Right ventricle myocardium superior (tissue), 1 donor: ENCODE measurements at places on chromosomes 7 and 10. TPM values are rescaled to one million over a fixed set of nuclear protein-coding genes. Genes with fewer than 3 reads are reported as not detected.
A peak's percentile ranks its signal among the peaks of the same experiment; 100 is the strongest.

DNA sequence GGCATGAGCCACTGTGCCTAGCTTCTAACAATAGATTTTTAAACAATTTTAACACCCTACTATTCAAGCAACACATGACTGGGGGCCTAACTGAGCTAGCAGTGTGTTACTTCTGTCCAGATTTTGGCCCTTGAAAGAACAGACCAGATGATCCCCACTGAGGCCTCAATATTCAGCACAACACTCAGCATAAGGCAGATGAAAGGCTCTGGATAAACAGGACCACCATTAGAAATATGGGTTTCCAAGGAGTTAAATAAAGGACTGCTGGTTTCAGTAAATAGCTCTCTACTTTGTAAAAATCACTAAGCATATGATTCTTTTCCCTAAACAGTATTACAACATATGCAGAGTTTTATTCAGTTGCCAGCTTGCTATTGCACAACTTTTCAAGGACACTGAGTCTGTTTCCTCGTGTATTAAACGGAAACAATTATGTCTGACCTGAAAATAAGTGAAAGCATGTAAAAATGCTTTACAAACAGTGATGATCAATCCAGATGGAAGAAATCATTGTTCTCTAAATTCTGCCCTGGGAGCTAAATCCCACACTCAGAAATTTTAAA, 23.8 kb upstream of the FZD1 start:
- no peak for DNase-seq

- no peak for DNase-seq
Observed at GRCh38 chr7:118863966-118864365, 639.5 kb downstream of the ANKRD7 start.

- DNase-seq: no peak
Observed at GRCh38 chr7:108128514-108128913, 1.6 kb downstream of the LAMB4 start.

- DNase-seq: no peak
Observed at GRCh38 chr7:41752615-41753014, 49.7 kb upstream of the INHBA start.

DNA sequence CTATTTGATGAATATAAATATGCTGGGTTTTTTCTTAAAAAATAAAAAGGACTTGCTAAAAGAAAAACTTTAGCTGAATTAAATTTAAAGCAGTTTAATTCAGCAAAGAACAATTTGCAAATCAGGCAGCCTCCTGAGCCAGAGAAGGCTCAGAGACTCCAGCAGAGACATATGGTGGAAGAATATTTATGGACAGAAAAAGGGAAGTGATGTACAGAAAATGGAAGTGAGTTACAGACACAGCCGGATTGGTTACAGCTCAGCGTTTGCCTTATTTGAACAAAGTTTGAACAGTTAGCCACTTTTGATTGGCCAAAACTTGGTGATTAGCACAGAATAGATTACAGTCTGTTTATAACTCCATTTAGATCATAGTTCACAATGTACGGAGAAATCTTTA, 110.3 kb downstream of the GAD2 start:
- no peak for DNase-seq

DNA sequence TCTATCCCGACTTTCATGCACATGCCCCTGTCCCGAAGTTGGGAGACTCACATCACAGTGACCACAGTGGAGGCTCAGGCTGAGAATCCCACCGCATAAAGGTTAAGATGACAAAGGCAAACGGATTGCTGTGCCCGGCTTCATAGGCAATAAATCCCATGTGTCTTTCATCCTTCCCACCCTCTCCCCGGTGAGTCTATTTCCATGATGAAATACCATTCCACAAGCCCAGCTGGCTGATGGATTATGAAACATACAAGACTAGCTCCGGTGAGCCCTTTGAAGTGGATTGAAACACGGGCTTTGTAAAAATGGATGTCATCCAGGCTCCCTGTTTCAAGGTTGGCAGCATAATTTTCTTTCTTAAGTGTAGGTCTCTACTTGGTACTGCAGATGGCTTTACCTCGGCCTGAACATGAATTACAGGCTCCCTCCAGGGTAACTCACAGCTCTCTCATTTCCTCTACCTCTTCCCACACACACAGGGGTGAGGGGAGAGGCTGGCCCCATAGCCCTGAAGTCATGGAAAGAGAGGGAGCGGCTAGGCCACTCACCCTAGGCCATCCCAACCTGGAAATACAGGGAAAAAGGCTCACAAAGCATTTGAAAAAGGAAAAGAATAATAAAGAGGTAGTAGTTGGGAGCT, 92.0 kb upstream of the CALN1 start:
- no peak for DNase-seq

DNA sequence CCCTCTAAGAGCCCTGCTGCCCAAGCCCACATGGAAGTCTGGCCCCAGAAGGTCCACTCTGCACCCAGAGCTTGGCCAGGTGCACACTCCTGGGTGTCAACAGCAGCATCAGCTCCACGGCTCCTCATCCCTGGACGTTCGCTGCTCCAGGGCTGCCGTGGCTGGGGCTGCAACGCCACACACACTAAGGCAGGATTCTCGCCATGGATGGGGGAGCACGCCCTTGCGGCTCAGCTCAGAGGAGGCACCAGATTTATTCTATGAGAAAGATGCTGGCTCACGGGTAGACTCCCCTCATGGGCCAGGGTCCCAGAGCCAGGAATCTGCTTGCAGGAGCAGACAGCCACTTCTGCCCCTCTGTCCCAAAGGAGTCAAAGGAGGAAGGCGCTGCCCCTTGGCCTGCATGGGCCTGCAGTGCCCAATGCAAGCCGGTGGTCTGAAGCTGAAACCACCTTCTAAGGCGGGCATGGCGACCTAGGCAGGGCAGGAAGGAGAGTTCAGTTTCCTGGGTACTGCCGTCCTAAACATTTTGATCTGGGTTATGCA, 42.1 kb downstream of the CFAP46 start:
- peak; percentile 32 for DNase-seq

DNA sequence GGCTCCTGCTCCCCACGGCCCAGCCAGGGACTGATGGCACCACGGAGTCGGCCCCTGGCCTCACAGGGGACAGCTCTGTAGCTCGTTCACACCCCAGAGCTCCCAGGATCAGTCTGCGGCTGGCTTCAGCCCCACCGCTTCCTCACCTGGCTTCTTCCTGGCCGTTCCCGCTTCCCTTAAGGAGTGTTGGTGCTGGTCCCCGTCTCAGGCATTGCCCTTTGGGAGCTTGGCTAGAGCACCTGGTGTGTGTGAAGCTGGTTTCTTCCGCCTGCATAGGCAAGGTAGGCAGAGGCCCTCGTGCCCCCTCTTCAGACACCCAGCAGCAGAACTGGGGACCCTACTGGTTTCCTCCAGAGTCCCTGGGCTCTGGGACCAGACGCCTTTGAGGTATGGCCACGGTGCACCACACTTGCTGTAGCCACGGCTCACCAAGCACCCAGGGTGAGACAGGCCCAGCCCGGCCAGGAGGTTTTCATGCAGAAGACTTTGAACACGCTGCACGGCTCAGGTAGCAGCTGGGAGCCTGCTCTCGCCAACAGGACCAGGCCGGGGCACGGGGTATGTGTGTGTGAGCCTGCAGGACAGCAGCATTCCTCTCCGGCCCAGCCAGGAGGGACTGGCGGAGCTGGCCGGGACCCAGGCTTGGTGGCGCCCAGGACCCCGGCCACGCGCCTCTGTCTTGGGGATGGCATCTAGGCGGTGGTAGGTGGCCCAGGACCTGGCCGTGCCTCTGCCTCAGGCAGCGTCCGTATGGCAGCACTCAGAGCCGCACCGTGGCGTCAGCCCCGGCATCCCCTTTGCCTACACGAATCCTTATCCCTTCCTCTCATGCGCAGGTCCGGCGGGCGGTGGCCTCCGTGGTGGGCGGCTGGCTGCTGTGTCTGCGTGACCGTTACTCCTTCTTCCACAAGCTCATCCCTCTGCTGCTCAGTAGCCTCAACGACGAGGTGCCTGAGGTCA, 13.2 kb upstream of the PRKAR1B start:
- peak; percentile 39 for DNase-seq

DNA sequence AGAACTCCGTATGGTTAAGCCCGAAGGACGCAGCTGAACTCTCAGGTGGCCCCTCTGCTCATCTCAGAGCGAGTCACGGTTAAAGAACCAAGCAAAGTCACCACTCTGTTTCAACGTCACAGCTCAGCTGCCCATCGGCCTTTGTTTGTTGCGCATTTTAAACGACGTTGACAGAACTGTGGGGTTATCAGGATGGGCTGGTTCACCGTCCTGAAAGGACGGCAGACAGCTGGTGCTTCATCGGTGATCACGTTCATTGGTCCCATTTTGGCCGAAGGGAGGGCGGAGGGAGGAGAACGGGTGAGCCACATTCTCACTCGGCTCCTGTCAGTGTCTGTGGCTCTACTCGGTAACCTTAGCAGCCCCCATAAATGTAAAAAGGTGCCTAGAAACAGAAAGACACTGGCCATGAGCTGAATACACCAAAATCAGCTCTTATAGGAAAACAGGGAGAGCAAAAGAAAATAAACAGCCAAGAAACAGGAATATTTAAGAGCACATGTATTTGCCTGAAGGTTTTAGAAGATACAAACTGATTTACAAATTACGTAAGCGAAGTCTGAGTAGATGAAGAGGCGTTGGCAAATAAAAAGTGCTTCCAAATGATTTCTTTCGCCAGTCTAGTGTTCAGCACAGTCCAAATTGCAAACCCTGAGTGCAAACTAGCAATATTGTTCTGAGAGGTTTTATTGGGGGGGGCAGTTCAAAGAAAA, 8.4 kb downstream of the PRKAG2 start:
- DNase-seq: peak; percentile 37

- no peak for DNase-seq
Observed at GRCh38 chr7:151566897-151567320, 47.2 kb upstream of the RHEB start.

- DNase-seq: no peak
Observed at GRCh38 chr7:141464551-141464950, 86.7 kb upstream of the AGK start.

- DNase-seq: no peak
Observed at GRCh38 chr7:158720112-158720511, 15.5 kb upstream of the NCAPG2 start.

DNA sequence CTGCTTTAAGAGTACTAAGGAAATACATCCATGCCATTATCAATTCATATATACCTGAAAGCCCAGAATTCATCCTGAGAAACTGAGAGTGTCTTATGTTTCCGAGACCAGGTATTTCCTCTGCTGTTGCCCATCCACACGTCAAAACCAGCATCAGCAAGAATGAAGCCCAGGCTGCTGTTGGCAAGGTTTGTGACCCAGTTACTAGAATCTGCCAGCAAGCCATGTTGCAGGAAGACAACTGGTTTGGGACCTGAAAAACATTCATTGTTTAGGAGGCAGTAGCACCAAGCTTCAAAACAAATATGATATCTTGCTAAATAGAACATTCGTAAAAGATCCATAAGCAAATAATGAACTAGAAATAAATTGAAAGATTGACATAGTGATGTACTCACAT, 21.0 kb upstream of the CH25H start:
- DNase-seq: no peak

DNA sequence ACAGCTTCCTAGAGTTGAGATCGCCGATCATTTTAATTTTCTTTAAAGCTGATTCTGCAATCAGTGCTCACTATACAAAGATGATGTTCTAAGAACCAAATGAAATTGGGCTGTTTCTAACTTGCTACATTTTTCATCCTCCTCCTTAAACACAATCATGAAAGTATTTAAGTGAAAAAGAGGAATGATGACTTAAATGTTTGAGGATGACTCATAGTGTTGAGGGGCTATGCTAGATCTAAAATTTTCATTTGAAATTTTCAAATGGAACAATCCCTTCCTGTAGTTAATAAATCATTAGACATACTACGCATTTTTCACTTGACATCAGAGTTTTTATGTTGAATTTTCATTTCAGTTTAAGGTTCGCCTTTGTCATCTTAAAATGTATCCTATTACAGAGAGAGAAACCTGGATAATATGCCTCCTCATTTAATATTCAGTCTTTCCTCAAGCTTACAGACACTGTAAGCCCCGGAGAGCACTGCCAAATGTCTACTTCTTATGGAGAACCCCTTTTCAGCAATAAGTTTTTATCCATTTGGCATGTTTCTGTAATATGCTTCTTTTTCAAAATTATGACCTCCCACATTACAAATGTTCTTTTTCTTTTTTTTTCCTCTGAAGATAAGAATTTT, 499.6 kb downstream of the MAGI2 start:
- DNase-seq: no peak

- no peak for DNase-seq
Observed at GRCh38 chr10:77850620-77851231, 75.8 kb downstream of the DLG5 start.

DNA sequence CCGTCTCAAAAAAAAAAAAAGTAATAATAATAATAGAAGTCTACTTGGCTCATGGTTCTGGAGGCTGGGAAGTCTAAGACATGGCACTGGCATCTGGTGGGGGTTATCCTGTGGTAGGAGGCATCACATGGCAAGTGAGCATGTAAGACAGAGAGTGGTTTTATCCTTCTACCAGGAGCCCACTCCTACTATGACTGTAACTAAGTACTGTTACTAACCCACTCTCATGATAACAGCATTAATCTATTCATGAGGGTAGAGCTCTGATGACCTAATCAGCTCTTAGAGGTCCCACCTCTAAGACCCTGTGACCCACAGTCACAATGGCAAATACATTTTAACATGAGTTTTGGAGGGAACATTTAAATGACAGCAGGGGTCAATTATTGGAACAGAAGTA, 43.3 kb upstream of the NRF1 start:
- no peak for DNase-seq

DNA sequence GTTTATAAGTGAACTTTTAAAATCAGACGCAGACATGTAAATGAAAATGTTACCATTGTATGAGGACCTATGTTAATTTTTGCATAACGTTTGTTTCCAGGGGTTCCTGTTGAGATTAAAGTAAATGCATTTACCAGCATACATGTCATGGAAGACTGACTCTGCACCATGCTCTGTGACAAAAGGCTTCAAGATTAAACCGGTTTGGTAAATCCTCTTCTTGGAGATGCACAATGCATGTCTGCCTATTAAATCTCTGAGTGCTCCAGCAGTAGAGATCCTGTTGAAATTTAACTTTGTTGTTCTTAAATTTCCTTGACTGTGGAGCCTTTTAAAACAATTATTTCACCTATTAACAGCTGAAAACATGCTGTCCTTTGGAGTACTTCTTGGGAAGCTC, 36.5 kb upstream of the JAZF1 start:
- no peak for DNase-seq

- no peak for DNase-seq
Observed at GRCh38 chr7:107692501-107692900, 31.9 kb downstream of the SLC26A4 start.

The TBXAS1 gene
- total RNA-seq: 4.2 TPM

The OPN1SW gene
- total RNA-seq: not detected

The POP7 gene
- total RNA-seq: 27.1 TPM

The KAT6B gene
- total RNA-seq: 36.2 TPM

The CCDC172 gene
- total RNA-seq: not detected

The SPDYE2B gene
- total RNA-seq: not detected

The PYROXD2 gene
- total RNA-seq: 8.4 TPM

The MRLN gene
- total RNA-seq: not detected

The ZWINT gene
- 2.0 TPM for total RNA-seq

The GJC3 gene
- 0.19 TPM for total RNA-seq

The TRIM8 gene
- total RNA-seq: 103 TPM

The CALML3 gene
- not detected for total RNA-seq
